ENCODE measurements at places on chromosomes 16 and 17.
A peak's percentile ranks its signal among the peaks of the same experiment; 100 is the strongest.

- no peak for DNase-seq
Measured at GRCh38 chr16:89920723-89921122, 2.1 kb downstream of the MC1R start.

GRCh38 chr17:7173687-7174602, 5.2 kb downstream of the ASGR1 start:
- no peak for DNase-seq

- DNase-seq = no peak
Measured at GRCh38 chr16:29784157-29784556, 6.1 kb downstream of the ZG16 start.

- no peak for DNase-seq
Measured at GRCh38 chr17:19298569-19299213, 61.5 kb downstream of the EPN2 start.

DNA sequence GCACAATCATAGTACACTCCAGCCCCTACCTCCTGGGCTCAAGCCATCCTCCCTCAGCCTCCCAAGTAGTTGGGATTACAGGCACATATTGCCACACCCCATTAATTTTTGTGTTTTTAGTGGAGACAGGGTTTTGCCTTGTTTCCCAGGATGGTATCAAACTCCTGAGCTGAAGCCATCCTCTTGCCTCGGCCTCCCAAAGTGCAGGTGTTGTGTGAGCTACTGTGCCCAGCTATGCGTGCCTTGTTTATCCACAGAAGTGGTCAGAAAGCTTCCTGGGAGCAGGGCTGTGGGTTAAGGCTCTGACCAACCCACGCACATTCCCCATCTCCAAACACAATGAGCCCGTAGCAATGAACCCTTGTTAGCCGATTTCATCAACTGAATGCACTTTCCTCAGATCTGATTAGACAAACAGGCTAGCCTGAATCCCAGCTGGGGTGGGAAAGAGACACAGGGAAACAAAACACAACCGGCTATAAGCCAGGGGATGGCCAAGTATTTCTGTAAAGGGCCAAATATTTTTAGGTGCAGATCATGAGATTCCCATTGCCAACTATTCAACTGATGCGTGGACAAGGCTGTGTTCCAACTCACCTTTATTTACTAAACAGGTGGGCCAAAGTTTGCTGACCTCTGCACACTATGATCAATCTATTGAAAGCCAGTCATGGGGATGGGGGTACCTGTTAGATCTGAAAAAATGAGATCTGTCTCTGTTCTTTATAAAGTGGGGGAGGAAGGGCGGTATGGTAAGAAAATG, 193.6 kb downstream of the CPPED1 start:
- DNase-seq = no peak

GRCh38 chr17:33052856-33053255, 61.2 kb downstream of the SPACA3 start:
- DNase-seq = no peak

DNA sequence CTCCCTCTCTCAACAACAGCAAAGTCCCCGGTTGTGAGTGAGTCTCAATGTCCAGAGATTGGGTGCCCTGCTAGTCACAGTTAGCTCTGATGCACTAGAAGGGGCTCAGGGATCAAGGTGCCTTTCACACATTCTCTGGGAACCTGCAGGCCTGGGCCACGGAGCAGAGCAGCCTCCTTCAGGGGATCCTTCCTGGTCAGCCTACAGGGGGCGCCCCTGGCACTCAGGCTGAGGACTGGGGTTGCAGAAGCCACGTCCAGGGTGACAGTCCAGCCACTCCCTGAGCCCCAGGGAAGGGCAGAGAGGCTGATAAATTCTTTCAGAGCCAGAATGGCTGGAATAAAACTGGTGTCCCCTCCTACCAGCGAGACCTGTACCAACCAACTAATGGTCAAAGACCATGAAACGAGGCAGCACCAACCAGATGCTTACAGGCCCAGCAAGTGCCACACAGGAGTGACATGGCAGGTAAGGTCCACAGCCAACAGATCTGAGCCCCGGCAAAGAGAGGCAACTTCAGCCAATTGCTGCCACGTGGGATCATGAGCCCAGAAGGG, 43.5 kb downstream of the ST3GAL2 start:
- DNase-seq = no peak

- DNase-seq = no peak
Measured at GRCh38 chr16:11479916-11480315, 106.8 kb downstream of the LITAF start.

GRCh38 chr17:48433896-48434295, 3.9 kb upstream of the SKAP1 start:
- no peak for DNase-seq

GRCh38 chr16:49183911-49184310, 97.7 kb downstream of the CBLN1 start:
- DNase-seq = no peak

DNA sequence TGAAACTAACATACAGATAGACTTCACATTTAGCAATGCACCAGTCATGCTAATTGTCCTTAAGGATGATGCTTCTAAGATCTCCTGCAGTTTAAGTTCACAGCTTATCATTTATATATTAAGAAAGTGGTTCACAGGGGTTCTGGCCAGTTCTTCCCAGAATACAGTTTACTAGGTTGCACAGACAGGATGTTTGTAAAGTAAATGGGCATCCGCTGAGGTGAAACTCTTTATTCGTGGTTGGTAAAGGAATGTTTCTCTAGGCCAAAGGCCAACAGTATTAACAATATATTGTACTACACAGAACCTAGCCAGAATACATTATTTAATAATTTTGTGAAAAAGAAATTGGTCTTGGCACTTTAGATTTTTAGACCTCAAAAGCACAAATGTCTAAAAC, 1427.3 kb downstream of the CDH8 start:
- DNase-seq = no peak

DNA sequence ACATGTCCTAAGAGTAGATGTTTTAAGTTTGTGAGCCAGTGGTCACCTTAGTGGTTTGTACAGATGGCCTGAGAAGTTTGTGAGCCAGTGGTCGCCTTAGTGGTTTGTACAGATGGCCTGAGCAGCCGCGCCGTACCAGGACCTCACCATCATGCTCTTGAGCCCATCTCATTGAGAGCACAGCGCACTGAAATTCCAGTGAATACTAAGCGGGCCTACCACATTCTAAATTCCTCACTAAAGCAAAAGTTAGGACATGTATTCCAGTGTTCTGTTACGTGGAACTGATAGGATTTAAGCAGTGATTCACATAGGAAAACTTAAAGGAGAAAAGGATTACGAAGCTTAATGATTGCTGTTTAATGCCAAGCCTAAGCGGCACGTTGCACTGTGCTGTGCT, 3.9 kb downstream of the USP10 start:
- no peak for DNase-seq

GRCh38 chr17:3927628-3928340, 11.5 kb upstream of the P2RX1 start:
- DNase-seq = no peak

DNA sequence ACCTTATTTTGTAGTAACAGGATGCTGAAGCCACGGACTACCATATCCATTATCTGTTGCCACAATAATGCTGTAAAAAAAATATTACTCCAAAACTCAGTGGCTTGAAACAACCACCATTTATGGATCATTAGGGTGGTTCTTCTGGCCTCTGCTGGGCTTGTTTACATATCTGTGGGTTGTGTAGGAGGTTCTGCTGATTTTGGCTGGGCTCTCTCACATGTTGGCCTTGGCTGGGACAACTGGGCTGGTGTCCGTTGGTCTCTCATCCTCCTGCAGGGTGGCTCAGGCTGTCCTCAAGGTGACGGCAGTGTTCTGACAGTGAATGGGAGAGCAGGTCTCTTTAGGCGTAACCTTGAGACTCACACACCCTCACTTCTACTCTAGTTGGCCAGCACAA, 76.0 kb downstream of the GPR139 start:
- DNase-seq = no peak

DNA sequence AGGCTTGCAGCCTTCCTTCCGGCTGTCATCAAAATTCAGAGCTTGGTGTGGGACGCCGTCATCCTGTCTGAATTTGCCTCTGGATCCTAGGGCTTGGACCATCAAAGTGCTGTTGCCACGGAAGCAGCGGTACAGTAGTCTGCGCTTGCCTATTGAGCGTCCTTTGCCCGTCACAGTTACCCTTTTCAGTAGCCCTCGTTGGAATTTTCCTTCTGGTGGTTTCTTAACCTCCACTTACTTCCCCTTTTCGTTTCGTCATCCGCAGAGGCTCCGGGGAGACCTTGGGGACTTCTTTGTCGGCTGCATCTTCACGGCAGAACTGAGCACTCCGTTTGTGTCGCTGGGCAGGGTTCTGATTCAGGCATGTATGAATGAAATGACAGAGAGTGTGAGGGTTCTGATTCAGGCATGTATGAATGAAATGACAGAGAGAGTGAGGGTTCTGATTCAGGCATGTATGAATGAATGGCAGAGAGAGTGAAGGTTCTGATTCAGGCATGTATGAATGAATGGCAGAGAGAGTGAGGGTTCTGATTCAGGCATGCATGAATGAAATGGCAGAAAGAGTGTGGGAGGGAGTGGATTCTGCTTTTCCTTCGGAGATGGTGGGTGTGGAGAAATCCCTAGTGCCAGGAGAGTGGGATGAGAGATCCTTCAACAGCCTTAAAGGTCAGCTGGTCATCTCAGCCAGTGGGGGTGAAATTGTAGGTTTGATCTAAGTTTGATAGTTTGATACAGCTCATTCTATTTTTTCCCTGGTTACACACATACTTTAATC, 8.0 kb downstream of the TLCD3A start:
- no peak for DNase-seq

- no peak for DNase-seq
Measured at GRCh38 chr17:75856062-75856756, 1.1 kb upstream of the WBP2 start.

- no peak for DNase-seq
Measured at GRCh38 chr16:1466968-1467521, 7.8 kb downstream of the CLCN7 start.

DNA sequence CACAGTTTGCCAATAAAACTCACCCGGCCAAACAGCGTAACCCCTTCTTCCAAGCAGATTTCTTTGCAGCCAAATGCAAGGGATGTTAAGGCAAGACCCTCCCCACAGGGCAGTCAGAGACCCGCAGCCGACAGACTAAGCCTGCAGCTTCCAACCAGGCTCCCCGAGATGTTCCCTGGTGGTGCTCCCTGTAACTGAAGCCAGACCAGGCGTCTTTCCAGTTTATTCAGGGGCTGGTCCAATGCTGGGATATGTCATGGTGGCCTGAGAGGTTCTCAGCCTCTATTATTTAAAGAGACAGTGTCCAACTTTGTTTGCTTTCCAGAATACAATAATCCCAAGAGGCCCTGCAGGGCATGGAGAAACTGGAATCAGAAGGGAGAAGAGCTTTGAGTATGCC, at the start of gene PMP22:
Gene PMP22 (minus strand): TSS at position 196 of the 400 bp plus-strand sequence. CDS start 4,599 bp downstream, outside the sequence.
- no peak for DNase-seq

GRCh38 chr17:75228847-75229246, 23.4 kb downstream of the NUP85 start:
- DNase-seq = no peak

DNA sequence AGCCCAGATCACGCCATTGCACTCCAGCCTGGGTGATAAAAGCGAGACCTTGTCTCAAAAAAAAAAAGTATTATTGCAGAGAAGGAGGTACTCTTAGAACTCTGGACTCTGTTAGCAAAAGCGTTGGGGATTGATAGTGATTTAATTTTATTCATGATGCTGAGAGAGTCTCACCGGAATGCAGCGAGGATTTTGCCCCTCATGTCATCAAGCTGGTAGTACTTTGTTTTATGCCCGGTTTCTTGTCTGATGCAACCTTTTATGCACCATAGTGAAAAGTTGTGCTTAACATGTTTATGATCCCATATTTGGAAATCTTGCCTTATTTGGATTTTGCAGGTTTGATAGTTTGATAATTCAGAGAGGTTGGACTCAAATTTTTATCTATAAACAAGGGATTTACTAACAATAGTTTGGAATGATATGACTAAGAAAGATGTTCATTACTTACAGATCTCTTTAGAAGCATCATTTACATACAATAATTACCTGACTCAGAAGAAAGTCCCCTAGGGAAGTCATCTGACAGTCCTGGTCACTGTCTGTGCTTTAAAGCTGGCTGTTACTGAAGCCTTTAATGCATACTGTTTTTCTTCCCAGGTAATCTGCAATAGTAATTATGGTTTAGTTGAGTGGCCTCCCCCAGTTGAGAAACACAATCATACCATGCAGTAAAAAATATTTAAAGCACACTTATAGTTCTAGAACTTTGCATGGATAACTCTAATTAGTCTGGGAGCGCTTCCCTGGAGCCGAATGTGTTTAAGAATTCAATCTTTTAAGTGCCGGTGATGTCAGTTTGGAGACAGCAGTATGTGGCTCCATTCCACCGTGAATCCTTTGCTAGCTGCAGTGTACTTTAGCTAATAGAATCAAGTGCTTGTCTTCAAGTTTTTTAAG, 120.9 kb downstream of the PRKCA start:
- DNase-seq = no peak

GRCh38 chr16:1564325-1564724, 30.9 kb downstream of the TMEM204 start:
- DNase-seq = no peak

DNA sequence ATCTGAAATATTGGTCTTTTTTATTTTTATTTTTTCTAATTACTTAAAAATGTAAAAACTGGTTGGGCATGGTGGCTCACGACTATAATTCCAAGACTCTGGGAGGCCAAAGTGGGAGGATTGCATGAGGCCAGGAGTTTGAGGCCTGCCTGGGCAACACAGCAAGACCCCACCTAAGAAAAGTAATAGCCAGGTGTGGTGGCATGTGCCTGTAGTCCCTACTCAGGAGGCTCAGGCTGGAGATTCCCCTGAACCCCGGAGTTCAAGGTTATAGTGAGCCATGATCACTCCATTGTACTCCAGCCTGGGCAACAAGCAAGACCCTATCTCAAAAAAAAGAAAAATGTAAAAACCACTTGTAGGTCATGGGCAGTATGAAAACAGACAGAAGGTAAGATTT, 36.8 kb upstream of the CDH3 start:
- DNase-seq = no peak

- no peak for DNase-seq
Measured at GRCh38 chr16:86580063-86580790, 1.9 kb downstream of the FOXL1 start.

- DNase-seq = no peak
Measured at GRCh38 chr16:30903596-30903995, 7.2 kb downstream of the CTF1 start.

DNA sequence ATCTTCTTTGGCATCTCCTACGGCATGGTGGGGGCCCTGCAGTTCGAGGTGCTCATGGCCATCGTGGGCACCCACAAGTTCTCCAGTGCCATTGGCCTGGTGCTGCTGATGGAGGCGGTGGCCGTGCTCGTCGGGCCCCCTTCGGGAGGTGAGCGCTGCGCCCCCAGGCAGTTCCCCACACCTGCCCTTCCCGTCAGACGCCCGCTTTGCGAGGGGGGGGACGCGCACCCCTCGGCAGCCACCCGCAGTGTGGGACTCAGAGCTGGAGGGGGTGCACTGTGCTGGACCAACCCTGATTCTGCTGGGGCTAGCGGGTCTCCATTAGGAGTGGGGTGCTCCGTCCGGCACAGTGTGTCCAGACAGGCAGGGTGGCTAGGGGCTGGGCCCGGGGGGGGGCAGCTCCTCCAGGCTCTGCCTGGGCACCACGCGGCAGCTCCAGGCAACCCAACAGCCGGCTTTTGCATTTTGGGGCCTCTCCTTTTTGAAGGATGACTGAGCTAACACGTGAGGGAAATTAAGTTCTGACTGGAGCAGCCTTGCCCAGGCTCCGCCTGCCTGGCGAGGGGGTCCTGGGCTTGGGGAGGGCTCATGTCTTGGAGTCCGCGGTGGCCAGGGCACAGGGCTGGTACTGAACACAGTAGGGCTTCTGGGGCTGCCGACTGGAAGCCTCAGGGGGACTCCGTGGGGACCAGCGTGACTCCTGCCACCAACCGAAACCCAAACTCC, 9.1 kb downstream of the SLC16A3 start:
- DNase-seq = peak; percentile 39
